ENCODE measurements at places on chromosomes 4 and X. TPM values are rescaled to one million over a fixed set of nuclear protein-coding genes. Genes with fewer than 3 reads are reported as not detected.

- H3K27ac ChIP-seq, result no peak overlapping the region
- no peaks in the 10 kb centered on the region for H3K36me3 ChIP-seq
- no peak overlapping the region for H3K4me3 ChIP-seq
- no peaks in the 10 kb centered on the region for H3K27me3 ChIP-seq
These were observed 100.5 kb upstream of the PCDH7 start for GRCh38 chr4:30619679-30620078.

- peak overlapping the region; percentile 75 for H3K4me3 ChIP-seq
- DNase-seq, result peak; percentile 71
- no peaks in the 10 kb centered on the region for H3K36me3 ChIP-seq
- H3K4me1 ChIP-seq, result no peaks in the 10 kb centered on the region
These were observed 5.7 kb upstream of the ZBTB33 start for GRCh38 chrX:120244735-120245498.

DNA sequence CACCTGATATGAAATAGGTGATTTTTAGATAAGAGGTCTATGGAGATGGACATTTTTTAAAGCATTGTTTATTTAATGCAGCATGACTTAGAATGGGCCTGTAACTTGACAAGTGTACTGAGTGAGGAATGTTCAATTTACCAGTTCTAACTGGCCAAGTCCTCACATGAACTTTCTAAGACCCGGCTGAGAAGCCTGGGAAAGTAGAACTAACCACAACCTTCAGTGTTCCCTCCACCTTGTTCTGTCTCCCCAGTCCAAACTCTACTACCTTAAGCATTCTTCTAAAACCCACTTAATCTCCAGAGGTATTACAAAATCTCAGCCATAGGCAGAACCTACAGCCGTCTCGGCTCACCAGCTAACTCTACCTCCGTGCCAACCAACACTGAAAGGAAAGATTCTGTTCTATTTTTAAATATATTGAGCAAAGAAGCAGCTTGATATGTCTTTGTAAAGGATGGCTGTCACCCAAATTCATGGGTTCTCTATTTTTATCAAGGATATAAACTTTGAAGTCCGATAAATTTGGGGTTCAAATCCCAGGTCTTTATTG, 6.8 kb downstream of the PPARGC1A start:
- H3K36me3 ChIP-seq, result no peaks in the 10 kb centered on the region
- H3K4me1 ChIP-seq, result peaks cover 59% of the 10 kb centered on the region
- peak overlapping the region; percentile 34 for H3K4me3 ChIP-seq
- DNase-seq, result no peak

Gene REPS2
- 0.84 TPM for total RNA-seq

DNA sequence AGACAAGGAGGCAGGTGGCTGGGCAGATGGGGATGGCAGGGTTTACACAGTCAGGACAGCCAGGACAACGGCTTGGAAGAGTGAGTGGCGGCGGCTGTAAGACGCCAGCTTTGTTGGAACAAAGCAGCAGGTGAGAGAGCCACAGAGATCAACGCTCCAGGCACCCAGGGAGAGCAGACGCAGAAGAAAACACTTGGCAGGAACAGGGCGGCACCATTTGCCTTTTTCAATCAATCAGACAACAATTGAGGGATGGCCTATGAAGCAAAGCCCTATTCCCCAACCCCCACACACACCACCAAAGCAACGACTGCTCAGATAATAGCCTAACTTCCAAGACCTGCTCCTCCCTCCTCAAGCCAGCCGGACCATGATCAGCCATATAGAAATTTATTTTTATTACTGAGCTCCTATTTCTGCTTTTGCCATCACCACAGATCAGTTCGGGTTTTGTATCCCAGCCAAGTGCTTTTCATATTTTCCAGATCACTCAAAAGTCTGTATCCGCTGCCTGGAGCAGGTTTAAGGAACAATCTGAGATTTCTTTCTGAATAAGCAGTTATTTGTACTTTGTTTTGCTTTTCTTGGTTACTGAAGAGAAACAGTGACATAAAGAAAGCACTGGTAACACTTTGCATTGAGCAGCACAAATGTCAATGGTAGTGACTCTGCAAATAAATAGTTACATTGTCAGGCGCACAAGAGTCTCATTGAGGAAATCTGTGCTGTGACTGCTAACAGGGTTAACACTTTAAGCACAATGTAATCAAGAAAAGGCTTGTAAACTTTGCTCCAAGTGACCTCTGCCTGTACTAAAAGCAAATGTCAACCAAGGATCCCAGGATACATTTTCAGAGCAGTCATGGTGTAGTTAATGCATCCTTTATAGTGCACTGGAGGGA, 81.8 kb upstream of the RBPJ start:
- peak overlapping the region; percentile 46 for H3K27ac ChIP-seq
- no peaks in the 10 kb centered on the region for H3K36me3 ChIP-seq
- H3K4me1 ChIP-seq, result peaks cover 13% of the 10 kb centered on the region
- H3K4me3 ChIP-seq, result peak overlapping the region; percentile 22
- no peaks in the 10 kb centered on the region for H3K27me3 ChIP-seq

GRCh38 chr4:1246901-1247863, 1.7 kb downstream of the CTBP1 start:
- H3K4me3 ChIP-seq, result peak overlapping the region; percentile 84
- H3K27me3 ChIP-seq, result no peaks in the 10 kb centered on the region
- peak overlapping the region; percentile 93 for H3K27ac ChIP-seq
- peak; percentile 19 for DNase-seq

Gene TLR1
- 2.1 TPM for total RNA-seq

Gene CT45A3
- total RNA-seq, result not detected

Data from psoas muscle (tissue), 8 donors.